ENCODE measurements at places on chromosomes 2 and 18.

DNA sequence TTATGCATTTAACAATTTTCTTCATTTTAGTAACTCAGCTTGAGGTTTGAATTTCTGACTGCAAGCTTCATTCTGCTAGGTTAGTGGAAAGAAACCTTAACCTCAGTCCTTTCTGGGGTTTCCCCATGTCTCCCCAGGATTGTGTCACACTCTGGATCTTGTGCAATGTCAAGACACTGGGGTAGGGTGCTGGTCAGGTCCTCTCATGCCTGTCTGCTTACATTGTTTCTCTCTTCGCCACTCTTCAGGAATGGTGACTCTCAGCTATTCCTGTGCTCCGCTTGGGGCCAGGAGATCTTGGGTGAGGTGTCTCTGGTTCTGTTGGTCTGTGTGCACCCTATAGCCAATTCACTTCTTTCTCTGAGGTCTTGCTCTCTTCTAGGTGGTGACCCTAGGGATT lies 23.9 kb downstream of the CTLA4 start:
- no peak for DNase-seq

DNA sequence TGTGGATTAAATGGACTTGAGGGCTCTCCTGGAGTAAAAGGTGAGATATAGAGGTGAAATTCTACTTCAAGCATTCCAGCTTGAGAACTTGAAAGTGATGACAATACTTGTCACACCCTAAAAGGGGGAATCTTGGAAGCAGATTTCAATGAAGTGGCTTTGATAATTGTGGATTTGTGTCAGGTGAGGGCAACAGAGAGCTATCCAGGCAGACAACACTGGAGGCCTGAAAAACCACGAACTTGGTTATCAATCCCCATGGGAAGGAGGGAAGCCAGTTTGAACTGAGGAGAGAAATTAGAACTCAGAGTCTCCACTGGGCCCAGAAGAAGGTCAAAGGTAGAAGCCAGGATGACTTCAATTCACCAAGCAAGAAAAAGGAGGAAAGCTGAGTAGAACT lies 263.9 kb downstream of the FIGN start:
- no peak for DNase-seq

DNA sequence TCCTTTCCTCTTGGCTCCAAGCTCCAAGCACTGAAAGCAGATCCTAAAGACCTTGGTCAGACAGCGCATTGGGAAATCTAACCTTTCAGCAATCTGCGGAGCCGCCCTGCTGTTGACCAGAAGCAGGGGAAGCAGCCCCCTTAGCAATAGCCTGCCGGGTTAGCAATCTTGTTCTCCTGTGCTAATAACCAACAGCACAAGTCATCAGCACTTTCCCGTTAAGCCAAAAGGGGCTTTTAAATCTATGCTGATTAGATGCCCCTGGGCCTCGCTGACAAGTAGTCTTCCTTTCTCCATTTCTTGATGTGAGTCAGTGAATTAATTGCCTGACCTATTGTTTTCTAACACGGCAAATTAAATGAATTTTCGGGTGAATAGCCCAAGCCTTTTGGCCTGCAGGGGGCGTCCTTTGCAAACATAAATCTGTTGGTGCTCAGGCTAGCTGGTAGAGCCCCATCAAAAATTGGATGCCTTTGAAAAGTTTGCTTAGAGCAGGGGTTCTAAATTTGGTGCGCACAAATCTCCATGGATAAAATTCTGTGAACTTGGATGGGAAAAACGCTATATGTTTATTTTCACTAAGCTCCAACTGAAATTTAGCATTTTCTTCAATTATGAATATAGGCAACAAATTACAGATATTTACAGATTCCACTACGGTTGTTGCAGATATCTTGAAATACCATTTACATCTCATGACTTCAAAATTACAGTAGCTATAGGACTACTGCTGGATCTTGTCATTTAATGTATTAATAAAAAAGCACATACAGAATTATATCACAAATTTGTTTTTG lies 24.6 kb downstream of the MAIP1 start:
- peak; percentile 73 for DNase-seq

- no peak for DNase-seq
Observed at GRCh38 chr18:79166702-79167101, 97.5 kb downstream of the ATP9B start.

- DNase-seq: no peak
Observed at GRCh38 chr2:9263428-9263827, 56.8 kb downstream of the ASAP2 start.

DNA sequence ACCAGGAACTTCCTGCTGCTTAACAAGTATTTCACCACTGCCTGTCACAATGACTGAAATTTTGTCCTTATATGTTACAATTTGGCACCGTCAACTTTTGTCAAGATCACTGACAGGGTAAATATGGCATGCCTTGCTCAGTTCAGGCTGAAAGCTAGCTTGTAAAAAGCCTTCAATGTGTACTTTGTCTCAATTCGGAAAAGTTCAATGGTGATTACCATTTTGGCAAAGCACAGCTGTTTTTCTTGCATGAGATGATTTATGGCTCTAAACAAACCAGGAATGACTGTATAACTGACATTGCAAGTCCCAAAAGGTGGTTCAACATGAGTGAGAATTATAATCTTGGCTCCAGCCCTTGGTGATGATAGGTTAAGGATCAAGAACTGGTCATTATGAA lies 1255.2 kb downstream of the CNTNAP5 start:
- no peak for DNase-seq

DNA sequence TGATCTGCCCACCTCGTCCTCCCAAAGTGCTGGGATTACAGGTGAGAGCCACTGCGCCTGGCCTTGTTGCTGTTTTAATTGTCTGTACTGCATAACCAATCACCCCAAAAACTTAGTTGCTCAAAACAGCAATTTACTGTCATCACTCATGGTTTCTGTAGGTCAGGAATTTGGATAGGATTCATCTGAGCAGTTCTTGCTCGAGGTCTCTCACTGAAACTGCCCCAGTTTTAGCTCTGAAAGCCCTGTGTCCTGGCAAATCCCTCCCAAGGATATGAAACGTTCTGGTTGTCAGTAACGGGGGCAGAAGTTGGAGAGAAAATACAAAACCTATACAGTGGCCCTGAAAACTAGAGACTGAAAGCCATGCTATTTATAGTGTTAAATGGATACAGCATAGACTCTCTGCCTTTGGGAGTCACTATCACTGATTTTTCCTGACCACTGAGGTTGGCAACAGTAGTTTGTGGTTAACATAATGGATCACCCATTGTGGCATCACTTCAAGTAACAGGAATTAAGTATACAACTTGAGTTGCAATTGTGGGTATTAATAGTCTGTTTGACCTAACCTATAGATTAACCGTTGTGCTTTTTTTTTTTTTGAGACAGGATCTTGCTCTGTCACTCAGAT lies 27.2 kb upstream of the ERICH2 start:
- DNase-seq: no peak

GRCh38 chr2:99802734-99803133 lies 312.9 kb upstream of the REV1 start:
- DNase-seq: no peak

DNA sequence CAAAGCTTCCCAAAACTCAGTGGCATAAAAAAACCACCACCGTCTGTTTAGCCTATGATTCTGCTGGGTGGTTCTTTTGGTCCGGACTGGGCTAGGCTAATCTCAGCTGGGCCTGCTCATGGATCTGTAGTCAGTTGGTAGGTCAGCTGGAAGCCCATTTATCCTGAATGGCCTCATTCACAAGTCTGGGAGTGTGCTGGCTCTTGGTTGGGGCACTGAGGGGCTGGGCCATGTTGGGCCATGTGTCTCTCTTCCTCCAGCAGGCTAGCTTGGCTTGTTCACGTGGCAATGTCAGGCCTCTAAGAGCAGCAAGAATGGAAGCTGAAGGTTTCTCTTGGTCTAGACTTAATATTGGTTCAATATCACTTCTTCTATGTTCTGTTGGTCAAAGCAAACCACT lies 95.7 kb upstream of the HS6ST1 start:
- no peak for DNase-seq

GRCh38 chr2:228507870-228508269 lies 326.4 kb upstream of the SPHKAP start:
- no peak for DNase-seq

- DNase-seq: no peak
Observed at GRCh38 chr2:240559286-240559685, 871 bp upstream of the DUSP28 start.

DNA sequence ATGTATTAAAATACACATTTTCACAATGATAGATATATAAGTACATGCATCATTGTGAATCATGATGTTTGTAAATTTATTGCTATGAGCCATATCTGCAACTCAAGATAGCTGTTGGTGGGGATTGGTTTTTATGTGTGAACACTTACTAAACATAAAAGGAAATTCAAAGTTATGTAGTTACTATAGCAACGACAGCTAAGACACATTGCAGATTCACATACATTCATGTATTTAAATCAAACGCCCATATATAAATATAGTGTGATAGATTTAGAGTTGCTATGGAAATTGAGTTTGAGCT lies 65.6 kb downstream of the MAPRE2 start:
- no peak for DNase-seq

DNA sequence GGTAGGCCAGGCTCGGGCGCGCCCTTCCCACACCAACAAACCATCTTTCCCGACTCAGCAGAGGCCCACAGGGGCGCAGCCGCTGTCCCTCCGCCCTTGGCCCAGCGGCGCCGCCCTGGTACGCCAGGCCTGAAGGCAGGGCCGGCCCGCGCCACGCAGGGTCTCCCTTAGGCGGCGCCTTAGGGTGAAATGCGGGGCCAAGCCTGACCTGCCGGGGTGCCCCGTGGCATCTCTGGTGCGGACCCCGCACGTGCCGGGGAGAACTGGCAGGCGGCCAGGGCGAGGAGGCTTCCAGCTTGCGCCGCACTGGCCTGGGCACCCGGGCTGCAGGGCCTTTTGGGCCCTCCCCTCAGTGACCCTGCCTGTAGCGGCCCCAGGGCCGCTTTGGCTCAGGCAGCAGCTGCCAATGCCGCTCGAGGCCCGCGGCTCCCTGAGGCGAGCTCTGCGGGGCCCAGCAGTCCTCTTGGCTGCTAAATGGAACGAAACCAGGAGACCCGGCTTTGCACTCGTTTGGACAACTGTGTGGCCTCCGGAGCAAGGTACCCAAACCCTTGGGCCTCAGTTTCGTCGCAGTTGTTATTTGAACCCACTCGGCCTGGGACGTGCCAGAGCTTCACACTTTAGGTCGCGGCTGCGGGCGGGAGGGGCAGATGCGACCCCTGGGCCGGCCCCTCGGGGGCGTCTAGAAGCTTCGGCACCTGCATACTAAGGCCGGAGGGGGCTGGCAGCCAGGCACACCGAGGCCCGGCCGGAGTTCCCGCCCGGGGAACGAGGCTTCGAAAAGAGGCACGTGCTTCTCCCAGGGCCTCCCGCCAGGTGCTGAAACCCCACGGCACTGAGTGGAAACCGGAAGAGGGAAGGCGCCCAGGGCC lies 8.5 kb downstream of the OTX1 start:
- DNase-seq: no peak

- DNase-seq: no peak
Observed at GRCh38 chr2:120863661-120864320, 128.1 kb downstream of the GLI2 start.

GRCh38 chr2:168593713-168594112 lies 137.6 kb downstream of the CERS6 start:
- DNase-seq: no peak

DNA sequence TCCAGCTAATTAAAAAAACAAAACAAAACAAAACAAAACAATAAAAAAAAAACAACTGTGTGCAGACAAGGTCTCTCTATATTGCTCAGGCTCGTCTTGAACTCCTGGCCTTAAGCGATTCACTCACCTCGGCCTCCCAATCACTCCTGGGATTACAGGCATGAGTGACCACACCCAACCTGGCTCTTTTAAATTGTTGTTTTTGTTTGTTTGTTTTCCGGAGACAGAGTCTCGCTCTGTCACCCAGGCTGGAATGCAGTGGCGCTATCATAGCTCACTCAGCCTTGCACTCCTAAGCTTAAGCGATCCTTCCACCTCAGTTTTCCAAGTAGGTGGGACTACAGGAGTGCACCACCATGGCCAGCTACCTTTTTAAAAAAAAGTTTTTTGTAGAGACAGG lies 201.6 kb downstream of the EN1 start:
- no peak for DNase-seq

DNA sequence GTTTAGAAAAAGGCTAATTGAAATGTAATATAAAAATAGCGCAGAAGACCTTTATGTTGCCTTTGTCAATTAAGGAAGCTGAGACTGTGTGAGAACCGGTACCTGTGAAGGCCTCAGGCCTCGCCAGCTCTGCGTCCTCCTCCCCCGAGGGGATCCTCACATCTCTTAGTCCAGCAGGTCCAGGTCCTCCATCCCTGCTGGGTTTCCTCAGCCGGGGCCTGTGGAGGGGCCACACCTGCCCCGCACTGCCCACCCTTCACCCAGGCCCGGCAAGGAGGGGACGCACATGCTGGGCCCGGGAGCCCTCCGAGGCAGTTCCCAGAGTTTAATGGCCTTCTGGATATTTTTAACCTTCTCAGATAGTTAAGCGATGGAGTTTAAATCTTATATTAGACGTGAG lies 3.5 kb downstream of the KCNG2 start:
- no peak for DNase-seq

DNA sequence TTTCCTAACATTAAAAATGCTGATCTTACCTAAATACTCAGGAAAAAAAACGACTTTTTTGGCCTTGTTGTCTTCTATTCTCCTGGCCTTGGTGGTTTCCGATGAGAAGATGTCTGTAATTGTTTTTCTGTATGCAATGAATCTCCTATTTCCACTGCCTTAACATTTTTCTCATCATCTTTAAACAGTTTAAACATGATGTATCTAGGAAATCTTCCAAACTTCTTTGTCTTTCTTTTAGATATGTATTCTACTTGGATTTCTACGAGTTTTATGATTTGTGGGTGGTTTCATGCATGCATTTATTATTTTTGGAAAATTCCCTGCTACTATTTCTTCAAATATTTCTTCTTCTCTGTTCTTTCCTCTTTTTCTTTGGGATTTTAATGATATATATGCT lies 288.6 kb upstream of the GYPC start:
- DNase-seq: no peak

- DNase-seq: no peak
Observed at GRCh38 chr18:60259052-60259681, 113.4 kb downstream of the MC4R start.

DNA sequence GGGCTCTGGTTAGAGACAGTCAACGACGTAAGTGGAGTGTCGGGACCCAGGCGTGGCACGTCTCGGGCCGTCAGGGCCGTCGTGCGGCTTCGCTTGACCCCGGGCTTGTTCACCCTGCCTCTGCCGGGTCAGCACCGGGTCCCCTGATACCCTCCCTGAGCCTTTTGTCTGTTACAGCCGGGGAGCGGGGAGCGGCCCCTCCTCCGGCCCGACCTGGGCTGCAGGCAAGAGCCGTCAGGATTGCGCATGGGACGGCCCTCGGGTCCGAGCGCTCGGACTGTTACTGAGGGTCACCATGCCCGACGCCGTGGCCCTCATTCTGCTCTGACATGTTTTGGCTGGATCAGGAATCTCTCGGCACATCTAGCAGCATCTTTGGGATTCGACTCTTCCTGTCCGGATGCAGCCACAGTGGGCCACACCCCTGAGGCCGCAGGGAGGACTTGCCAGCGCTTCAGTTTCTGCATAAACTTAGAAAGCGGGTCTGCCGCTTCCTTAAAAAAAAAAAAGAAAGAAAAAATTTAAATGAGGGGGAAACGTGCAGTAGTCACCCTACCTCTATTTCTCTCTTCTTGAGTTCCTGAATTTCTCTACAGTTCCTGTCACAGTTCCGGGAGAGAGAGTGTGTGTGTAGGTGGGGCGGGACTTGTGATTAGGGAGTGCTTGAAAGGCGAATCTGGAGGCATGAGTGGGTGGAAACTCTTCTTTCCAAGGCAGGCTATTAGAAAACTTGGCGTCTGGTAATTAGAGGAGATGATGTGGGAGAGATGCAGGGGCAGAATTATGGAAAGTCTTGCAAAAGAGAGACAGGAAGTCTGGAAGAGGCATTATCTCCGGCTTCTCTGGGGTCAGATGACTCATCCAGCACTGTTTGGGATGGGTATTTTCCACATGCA lies 909 bp downstream of the TMEM87B start:
- peak; percentile 31 for DNase-seq
